Progenitor cell of endocrine pancreas (in vitro differentiated cells): ENCODE measurements at places on chromosomes 2 and 18.
A peak's percentile ranks its signal among the peaks of the same experiment; 100 is the strongest.

GRCh38 chr2:56130463-56131070 is 53.2 kb upstream of the CCDC85A start:
- no peaks in the 10 kb centered on the region for H3K36me3 ChIP-seq
- peaks cover 5% of the 10 kb centered on the region for H3K27me3 ChIP-seq
- no peak overlapping the region for H3K4me3 ChIP-seq
- peaks cover 5% of the 10 kb centered on the region for H3K4me1 ChIP-seq
- DNase-seq = no peak

DNA sequence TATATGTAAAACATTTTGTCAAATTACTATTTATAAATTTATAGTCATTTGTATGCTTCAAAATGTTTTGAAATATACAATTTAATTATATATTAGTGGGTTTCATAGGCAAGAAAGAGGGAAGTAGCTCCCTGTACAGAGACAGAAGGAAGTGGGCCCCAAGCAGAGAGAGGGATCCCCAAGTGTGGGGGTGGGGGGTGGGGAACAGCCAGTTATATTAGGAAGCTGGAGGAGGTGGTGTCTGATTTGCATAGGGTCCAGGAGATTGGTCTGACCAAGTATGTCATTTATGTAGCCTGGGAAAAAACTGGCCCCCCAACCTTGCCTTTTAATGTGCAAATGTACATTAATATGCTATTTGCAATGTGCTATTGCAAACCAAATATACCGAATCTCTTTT is 76.5 kb upstream of the ZSWIM2 start:
- H3K4me1 ChIP-seq = no peaks in the 10 kb centered on the region
- H3K27ac ChIP-seq = no peak overlapping the region
- no peak for DNase-seq
- no peak overlapping the region for H3K4me3 ChIP-seq
- H3K27me3 ChIP-seq = no peaks in the 10 kb centered on the region

GRCh38 chr2:109435066-109435690 is 178.6 kb downstream of the SEPTIN10 start:
- no peak for DNase-seq
- H3K27ac ChIP-seq = no peak overlapping the region
- peaks cover 34% of the 10 kb centered on the region for H3K27me3 ChIP-seq
- peaks cover 12% of the 10 kb centered on the region for H3K4me1 ChIP-seq
- no peaks in the 10 kb centered on the region for H3K36me3 ChIP-seq
- H3K4me3 ChIP-seq = no peak overlapping the region

GRCh38 chr18:44514766-44515165 is 165.9 kb upstream of the SETBP1 start:
- peaks cover 1% of the 10 kb centered on the region for H3K4me1 ChIP-seq
- H3K27me3 ChIP-seq = no peaks in the 10 kb centered on the region
- H3K4me3 ChIP-seq = no peak overlapping the region

DNA sequence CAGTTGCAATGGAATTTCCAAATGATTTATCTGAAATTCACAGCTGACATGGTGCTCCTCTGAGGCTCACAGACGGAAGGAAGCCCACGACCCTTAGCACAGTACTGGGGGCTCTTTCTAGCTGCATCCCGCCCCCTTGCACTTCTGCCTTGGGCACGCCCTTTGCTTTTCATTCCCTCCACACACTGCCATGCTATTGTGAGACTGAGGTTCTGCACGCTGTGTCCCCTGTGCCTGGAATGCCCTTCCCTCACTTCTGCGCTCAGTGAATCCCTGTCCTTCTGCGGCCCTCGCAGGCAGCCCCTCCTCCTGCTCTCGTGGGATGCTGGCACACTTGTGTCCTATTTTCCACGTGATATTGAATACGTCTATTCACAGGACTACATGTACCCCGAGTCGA is 135.4 kb upstream of the TTC39C start:
- H3K4me1 ChIP-seq = peaks cover 33% of the 10 kb centered on the region
- DNase-seq = no peak
- peaks cover 5% of the 10 kb centered on the region for H3K27me3 ChIP-seq
- no peak overlapping the region for H3K27ac ChIP-seq
- H3K4me3 ChIP-seq = no peak overlapping the region

GRCh38 chr2:134283661-134284060 is 29.8 kb downstream of the MGAT5 start:
- DNase-seq = no peak
- no peak overlapping the region for H3K4me3 ChIP-seq
- no peaks in the 10 kb centered on the region for H3K27me3 ChIP-seq

GRCh38 chr2:208718828-208719227 is 312.2 kb downstream of the PTH2R start:
- no peak for DNase-seq
- H3K4me3 ChIP-seq = no peak overlapping the region
- H3K27ac ChIP-seq = no peak overlapping the region

DNA sequence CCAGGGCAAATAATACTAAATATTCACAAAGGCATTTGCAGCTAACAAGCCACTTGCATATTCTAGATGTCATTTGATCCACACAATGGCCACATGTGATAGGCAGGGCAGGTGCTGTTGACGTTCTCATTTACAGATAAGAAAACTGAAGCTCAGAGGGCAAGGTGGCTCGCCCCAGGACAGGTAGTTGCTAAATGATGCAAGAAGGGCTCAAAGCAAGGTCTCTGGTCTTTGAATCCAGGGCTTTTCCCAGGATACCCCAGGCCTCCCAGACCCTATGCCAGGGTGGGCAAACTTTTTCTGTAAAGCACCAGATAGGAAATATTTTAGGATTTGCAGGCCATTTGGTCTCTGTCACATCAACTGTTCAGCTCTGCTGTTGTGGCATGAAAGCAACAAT is 35.1 kb downstream of the LOXHD1 start:
- no peak overlapping the region for H3K27ac ChIP-seq
- no peaks in the 10 kb centered on the region for H3K36me3 ChIP-seq

DNA sequence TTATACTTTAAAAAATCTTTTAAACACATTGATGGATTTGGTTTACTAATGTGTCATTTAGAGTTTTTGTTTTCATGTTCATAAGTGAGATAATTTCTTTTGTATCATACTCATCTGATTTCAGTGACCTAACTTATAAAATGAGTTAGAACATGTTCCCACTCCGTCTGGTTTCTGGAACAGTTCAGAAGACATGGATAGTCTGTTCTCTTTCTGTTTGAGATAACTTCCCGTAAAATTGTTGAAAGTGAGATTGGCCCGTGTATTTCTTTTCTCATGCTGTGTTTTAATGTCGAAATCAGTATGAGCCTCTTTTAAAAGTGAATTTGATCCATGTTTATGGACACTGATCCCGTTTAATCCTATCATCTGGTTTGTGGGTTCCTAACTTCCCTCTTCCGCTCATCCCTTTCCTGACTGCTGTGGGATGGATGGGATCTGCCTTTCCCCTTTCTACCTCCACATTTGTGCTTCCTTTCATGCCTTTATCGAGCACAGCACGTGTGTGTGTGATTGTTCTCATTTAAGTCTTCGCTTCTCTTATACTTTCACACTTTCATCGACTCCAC is 78.9 kb downstream of the COPS8 start:
- H3K4me3 ChIP-seq = no peak overlapping the region
- no peak overlapping the region for H3K27ac ChIP-seq

- H3K4me1 ChIP-seq = peaks cover 4% of the 10 kb centered on the region
- DNase-seq = no peak
- no peaks in the 10 kb centered on the region for H3K36me3 ChIP-seq
- no peak overlapping the region for H3K27ac ChIP-seq
- no peak overlapping the region for H3K4me3 ChIP-seq
- peaks cover 27% of the 10 kb centered on the region for H3K27me3 ChIP-seq
These were observed 58.7 kb downstream of the IL1RL2 start for GRCh38 chr2:102245266-102246151.

- H3K27ac ChIP-seq = no peak overlapping the region
- H3K4me3 ChIP-seq = no peak overlapping the region
- H3K36me3 ChIP-seq = no peaks in the 10 kb centered on the region
- H3K27me3 ChIP-seq = no peaks in the 10 kb centered on the region
These were observed 1.4 kb downstream of the RBKS start for GRCh38 chr2:27888790-27889189.

- H3K27me3 ChIP-seq = peaks cover 43% of the 10 kb centered on the region
- no peaks in the 10 kb centered on the region for H3K36me3 ChIP-seq
- no peak overlapping the region for H3K4me3 ChIP-seq
- no peak overlapping the region for H3K27ac ChIP-seq
- no peaks in the 10 kb centered on the region for H3K4me1 ChIP-seq
- DNase-seq = no peak
These were observed 4.7 kb downstream of the MYT1L start for GRCh38 chr2:2326068-2327040.

DNA sequence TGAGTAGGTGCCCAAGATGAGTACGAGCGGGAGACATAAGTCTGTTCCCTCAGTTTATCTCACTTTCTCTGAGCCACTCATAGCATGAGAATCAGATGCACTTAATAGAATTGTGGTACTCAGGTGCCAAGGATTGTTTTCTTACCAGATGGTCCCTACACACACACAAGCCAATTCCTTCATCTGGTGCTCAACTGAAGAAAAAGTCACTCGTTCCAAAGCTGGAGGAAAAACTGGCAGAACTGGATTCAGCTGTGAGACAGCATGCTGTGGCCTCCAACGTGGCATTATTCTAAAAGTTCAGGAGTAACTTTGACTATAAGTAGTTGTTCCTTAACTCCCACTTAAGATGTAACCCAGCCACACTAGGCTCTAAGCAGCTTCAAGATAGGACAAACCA is 33.4 kb upstream of the ABCA12 start:
- H3K36me3 ChIP-seq = no peaks in the 10 kb centered on the region
- H3K27me3 ChIP-seq = no peaks in the 10 kb centered on the region
- DNase-seq = no peak
- H3K27ac ChIP-seq = no peak overlapping the region
- H3K4me1 ChIP-seq = no peaks in the 10 kb centered on the region

- no peaks in the 10 kb centered on the region for H3K36me3 ChIP-seq
- no peak for DNase-seq
- no peak overlapping the region for H3K27ac ChIP-seq
- H3K27me3 ChIP-seq = no peaks in the 10 kb centered on the region
- peaks cover 24% of the 10 kb centered on the region for H3K4me1 ChIP-seq
- no peak overlapping the region for H3K4me3 ChIP-seq
These were observed 328.9 kb downstream of the TDRD15 start for GRCh38 chr2:21452678-21453077.

DNA sequence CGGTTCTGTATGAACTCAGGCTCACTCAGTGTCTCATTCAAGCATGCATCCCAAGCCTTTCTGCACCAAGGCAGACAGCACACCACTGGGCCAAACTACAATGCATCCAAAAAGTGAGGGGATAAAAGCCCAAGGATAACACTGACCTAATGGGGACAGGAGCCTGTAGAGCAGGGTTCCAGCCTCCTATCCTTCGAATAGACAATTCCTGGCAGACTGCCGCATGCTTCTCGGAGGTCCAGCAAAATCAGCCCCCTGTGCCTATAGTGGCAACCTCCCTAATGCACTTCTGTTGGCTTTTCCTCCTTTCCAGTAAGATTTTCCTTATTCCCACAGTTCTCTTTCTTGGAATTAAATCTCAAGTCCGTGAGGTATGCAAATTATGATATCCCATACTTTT is 44.8 kb upstream of the CAVIN2 start:
- H3K4me3 ChIP-seq = no peak overlapping the region
- no peak overlapping the region for H3K27ac ChIP-seq
- DNase-seq = no peak
- H3K4me1 ChIP-seq = peaks cover 6% of the 10 kb centered on the region
- peaks cover 1% of the 10 kb centered on the region for H3K36me3 ChIP-seq
- no peaks in the 10 kb centered on the region for H3K27me3 ChIP-seq

GRCh38 chr2:177675825-177676224 is 283.3 kb downstream of the AGPS start:
- peak overlapping the region; percentile 78 for H3K27ac ChIP-seq
- no peaks in the 10 kb centered on the region for H3K27me3 ChIP-seq
- DNase-seq = no peak
- H3K36me3 ChIP-seq = peaks cover 24% of the 10 kb centered on the region
- H3K4me3 ChIP-seq = no peak overlapping the region
- H3K4me1 ChIP-seq = peaks cover 24% of the 10 kb centered on the region

- DNase-seq = no peak
- peaks cover 10% of the 10 kb centered on the region for H3K27me3 ChIP-seq
- H3K27ac ChIP-seq = no peak overlapping the region
- H3K36me3 ChIP-seq = no peaks in the 10 kb centered on the region
- no peak overlapping the region for H3K4me3 ChIP-seq
These were observed 4.0 kb downstream of the NT5DC4 start for GRCh38 chr2:112724591-112725525.

DNA sequence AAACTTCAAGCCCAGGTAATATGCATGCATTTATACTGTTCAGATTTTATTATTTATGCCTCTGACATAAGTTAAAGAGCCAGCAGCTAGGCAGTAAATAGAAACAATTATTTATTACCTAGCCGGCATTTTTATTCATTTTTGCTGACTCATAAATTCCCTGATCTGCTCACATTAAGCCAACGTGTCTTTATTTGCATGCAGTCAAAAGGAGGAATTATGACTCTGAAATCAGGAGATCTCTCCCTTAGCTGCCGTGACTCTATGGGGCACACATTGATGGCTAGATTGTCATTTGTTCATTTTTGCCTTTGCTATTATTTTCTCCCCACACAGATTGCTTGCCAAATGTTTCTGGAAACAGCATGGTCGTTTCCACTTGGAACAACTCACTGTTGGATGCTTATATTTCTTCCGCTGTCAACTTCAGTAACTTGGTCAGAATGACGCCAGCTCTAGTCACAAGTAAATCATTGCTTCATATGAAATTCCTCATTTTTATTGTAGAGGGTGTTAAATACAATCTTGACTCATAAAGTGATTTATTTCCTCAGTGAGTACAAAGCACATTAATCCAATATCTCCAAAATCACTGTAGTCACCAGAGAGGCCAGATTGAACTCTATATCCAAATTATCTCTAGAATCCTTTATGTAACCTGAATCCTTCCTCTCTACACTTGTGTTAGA is 15.9 kb upstream of the ZBTB14 start:
- no peaks in the 10 kb centered on the region for H3K36me3 ChIP-seq
- no peak overlapping the region for H3K4me3 ChIP-seq
- DNase-seq = no peak
- no peaks in the 10 kb centered on the region for H3K27me3 ChIP-seq

- H3K4me1 ChIP-seq = peaks cover 3% of the 10 kb centered on the region
- no peaks in the 10 kb centered on the region for H3K36me3 ChIP-seq
- no peak overlapping the region for H3K4me3 ChIP-seq
- no peaks in the 10 kb centered on the region for H3K27me3 ChIP-seq
- H3K27ac ChIP-seq = no peak overlapping the region
These were observed 959.4 kb upstream of the GYPC start for GRCh38 chr2:125696560-125696959.

GRCh38 chr18:36582988-36583745 is 245.6 kb downstream of the TPGS2 start:
- H3K36me3 ChIP-seq = no peaks in the 10 kb centered on the region
- H3K4me1 ChIP-seq = peaks cover 7% of the 10 kb centered on the region

GRCh38 chr18:50790948-50791347 is 28.9 kb downstream of the MRO start:
- no peaks in the 10 kb centered on the region for H3K27me3 ChIP-seq
- no peak for DNase-seq
- H3K4me1 ChIP-seq = peaks cover 46% of the 10 kb centered on the region
- H3K36me3 ChIP-seq = no peaks in the 10 kb centered on the region
- H3K4me3 ChIP-seq = no peak overlapping the region

- H3K4me3 ChIP-seq = peak overlapping the region; percentile 89
- H3K4me1 ChIP-seq = peaks cover 33% of the 10 kb centered on the region
- H3K27ac ChIP-seq = peak overlapping the region; percentile 98
- no peaks in the 10 kb centered on the region for H3K27me3 ChIP-seq
- DNase-seq = no peak
- peaks cover 5% of the 10 kb centered on the region for H3K36me3 ChIP-seq
These were observed 1.1 kb upstream of the RNU4ATAC start for GRCh38 chr2:121529439-121530211.
